ENCODE measurements at places on chromosomes 13 and 19.

- DNase-seq, result peak; percentile 10
These were observed 170.6 kb downstream of the FLT1 start for GRCh38 chr13:28324181-28324789.

DNA sequence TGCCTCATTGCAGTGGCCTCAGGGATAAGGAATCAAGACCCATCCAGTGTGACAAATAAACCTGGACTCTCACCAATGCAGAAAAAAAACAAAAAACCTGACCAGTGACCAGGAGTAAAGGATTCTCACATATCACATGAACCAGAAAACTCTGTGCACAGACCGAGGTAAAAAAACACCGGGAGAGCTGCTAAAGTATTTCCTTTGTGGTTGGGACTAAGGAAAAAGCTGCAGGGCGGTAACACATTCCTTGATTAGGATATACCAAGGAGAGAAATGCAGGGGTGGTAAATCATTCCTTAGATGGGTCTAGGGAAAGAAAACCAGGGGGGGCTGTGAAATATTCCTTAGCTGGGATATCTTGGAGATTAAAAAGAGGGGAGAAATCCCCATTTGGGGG, 64.8 kb upstream of the ZNF85 start:
- no peak for DNase-seq

DNA sequence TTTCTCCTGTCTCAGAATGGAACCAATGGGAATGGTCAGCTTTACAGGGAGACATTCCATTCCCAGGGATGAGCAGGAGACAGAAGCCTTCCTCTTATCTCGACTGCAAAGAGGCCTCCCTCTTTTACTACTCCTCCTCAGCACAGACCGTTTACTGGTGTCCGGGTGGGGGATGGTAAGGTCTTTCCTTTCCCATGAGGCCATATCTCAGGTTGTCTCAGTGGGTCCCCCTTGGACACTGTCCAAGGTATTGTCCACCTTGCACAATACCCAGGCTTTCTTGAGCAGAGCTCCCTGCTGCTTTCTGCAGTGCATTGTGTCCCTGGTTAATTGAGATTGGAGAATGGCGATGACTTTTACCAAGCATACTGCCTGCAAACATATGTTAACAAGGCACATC, 7.5 kb upstream of the ZNF808 start:
- DNase-seq, result no peak

GRCh38 chr19:55193481-55193880, 13.4 kb upstream of the SYT5 start:
- no peak for DNase-seq

- DNase-seq, result no peak
These were observed 17.7 kb downstream of the LRRC4B start for GRCh38 chr19:50550594-50550966.

DNA sequence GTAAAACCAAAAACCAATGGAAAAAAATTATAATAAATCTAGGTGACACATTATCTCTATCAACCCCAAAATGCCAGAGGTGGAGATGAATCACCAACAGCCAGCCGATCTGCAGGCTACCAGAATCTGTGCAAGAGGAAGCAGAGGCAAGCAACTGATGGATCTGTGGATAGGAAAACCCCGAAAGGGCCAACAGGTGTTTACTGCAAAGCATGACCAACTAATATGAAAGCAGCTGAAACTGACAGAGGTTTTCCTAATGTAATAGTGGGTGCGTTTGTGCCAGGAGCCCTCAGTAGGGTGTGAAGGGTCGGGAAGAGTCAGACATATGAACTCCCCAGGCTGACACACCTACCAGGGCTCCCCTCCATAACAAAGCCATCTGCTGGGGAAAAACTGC, 554.6 kb downstream of the RFC3 start:
- no peak for DNase-seq

DNA sequence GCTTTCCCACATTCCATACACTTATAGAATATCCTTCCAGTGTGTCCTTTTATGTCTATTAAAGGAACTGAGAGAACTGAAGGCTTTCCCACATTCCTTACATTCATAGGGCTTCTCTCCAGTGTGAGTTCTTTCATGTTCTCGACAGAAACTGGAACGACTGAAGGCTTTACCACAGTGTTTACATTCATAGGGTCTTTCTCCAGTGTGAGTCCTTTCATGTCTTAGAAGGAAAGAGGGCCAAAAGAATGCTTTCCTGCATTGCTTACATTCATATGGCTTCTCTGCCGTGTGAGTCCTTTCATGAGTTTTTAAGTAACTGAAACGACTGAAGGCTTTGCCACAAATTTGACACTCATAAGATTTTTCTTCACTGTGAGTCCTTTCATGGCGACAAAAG, 22.3 kb downstream of the ZNF44 start:
- DNase-seq, result no peak

GRCh38 chr13:64078025-64078424, 2662.4 kb upstream of the PCDH20 start:
- no peak for DNase-seq

DNA sequence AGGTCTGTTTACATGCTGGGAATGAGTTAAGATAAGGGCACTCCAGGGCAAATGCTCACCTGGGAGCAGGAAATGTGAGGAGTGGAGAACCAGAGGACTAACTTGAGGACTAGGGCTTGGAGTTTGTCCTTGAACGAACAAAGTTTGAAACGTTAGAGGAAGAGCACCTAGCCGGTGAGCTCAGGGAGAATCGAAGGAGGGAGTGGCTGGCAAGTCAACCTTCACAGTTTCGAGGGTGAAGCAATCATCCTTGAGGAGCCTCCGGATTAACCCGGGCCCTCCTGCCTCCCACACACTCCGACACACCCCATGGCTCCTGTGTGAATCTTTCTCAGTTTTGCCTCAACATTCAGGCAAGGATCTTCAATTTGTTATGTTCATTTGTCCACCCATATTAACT, 58.6 kb downstream of the LMO7 start:
- no peak for DNase-seq

- DNase-seq, result no peak
These were observed 43.8 kb downstream of the PEPD start for GRCh38 chr19:33477781-33478180.

GRCh38 chr19:8161135-8161646, 11.8 kb upstream of the FBN3 start:
- DNase-seq, result no peak

DNA sequence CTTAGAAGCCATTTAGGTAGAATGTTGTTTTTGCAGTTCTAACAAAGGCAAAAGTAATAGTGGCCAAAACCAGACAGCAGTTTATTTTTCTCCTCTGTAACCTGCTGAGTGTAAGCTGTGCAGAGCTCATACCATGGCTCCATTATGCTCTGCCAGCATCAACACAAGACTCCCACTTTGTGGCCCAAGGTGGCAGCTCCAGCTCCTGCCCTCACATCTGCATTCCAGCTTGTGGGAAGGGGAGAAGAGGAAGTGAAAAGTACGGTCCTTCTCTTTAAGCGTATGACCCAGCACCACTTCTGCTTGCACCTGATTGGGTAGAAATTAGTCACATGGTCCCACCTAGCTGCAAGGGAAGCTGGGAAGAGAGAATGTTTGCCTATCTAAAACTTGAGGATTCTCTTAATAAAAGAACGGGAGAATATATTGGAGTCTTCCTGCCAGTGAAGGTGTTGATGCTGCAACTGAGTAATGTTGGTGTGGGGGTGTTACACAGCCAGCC, 19.2 kb downstream of the ADGRE1 start:
- DNase-seq, result no peak

DNA sequence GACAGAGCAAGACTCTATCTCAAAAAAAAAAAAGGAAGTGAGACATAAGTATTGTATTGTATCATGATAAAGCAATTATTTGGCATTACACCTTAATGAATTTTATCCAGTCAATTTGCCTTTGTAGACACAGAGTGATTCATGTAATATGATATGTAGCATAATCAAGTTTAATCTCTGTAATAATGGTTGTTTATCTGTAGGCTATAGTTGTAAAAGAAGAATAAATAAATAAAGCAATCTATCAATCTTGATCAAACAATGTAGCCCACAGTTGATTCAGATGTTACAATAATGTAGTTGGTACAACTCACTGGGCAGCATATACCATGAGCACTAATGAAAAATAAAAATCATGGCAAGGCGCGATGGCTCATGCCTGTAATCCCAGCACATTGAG, 28.5 kb upstream of the CEACAM20 start:
- DNase-seq, result no peak

DNA sequence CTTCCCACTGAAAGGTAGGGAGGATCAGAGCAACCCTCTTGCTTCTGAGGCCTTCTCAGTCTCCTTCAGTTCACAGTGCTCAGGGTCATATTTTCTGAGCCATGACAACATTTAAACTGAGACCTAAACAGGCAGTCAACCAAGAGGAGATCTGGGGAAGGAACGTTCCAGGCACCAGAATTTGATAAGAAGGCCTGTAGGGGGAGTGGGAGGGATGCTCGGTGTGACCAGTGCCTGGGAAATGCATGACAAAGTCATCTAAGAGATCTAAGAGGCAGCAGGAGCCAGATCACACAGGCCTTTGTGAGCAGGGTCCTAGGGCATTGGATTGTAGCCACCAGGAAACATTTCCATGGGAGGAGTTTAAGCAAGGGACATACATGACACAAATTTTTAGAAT, 71.6 kb downstream of the SHISA2 start:
- no peak for DNase-seq

DNA sequence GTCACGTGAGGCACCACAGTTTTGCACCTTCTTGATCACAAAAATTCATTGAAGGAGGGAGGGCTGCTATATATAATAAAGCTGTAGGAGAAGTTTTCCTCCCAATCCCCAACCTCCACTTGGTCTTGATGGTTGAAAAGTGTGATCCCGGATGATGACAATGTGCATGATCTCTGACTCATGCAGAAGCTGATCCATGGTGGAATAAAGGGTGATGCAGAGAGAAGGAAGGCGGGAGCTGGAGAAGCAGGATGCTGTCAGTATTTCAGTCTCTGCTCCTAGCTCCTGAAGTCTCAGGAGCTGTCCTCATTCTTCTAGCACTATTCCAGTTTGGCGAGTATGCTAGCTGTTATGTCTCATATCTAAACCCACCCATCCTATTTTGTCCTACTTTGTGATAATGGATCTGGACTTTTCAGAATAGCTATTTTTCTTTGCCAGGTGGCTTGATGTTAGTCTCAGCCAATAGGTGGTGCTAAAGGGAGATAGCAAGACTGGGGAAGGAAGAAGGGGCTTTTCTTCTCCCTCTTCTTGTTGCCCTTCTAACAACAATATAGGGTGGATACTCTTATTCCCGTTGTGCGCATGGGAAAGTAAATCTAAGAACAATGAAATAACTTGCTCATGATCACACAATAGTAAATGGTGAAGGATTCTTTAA, 65.6 kb upstream of the HTR2A start:
- no peak for DNase-seq

DNA sequence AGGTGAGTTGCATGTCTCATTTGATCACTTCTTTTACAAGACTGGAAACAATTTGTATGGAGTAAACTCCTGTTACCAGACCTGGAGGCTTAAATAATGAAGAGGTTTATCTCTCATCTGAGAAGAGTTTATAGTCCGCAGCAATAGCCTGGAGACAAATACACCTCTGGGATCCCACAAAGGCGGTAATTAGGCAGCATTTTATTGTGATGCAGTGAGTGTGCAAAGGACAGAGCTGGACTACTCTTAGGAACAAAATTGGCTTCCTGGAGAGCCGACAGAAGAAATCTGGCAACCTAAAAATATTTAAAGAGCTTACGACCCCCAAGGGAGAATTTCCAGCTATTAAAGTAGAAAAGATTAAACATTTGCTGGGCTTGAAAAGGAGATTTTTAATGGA, 11.8 kb upstream of the KATNAL1 start:
- DNase-seq, result no peak

DNA sequence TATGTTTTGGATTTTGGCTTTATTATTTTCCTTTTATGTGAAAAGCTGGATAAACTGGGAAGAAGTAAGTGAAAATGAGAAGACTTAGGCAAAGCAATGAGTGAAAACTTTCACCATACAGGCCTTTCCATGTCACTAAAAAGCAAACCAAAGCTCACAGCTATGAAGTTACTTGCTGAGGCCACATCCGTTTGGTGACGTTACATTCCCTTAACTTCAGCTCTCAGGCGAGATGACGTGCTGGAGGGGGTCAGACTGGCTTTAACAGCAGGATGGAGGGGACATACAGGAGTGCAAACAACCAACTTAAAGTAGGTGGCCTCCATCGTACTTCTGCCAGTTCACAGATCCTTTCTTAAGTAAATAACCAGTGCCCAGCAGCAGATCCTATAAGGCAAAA, 522.3 kb downstream of the MYO16 start:
- no peak for DNase-seq

DNA sequence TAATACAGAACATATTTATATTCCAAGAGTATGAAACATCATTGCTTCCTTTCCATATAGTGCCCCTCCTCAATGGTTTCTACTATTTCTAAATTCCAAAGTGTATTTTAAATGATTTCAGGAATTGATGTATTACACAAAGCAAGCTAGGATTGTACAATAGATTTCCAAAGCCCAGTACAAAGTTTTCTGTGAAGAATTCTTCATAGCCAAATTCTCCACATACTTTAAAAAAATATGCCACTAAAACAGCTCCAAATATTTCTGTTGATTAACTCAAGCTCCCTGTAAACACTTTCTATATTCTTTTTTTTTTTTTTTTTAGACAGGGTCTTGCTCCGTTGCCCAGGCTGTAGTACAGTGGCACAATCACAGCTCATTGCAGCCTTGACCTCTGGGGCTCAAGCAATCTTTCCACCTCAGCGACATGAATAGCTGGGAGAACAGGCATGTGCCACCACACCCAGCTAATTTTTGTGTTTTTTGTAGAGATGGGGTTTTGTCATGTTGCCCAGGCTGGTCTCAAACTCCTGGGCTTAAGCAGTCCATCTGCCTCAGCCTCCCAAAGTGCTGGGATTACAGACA, 50.6 kb downstream of the ELF1 start:
- DNase-seq, result no peak

GRCh38 chr13:28942906-28943305, 122.8 kb downstream of the MTUS2 start:
- no peak for DNase-seq

GRCh38 chr13:111957913-111958450, 109.0 kb upstream of the SOX1 start:
- no peak for DNase-seq

DNA sequence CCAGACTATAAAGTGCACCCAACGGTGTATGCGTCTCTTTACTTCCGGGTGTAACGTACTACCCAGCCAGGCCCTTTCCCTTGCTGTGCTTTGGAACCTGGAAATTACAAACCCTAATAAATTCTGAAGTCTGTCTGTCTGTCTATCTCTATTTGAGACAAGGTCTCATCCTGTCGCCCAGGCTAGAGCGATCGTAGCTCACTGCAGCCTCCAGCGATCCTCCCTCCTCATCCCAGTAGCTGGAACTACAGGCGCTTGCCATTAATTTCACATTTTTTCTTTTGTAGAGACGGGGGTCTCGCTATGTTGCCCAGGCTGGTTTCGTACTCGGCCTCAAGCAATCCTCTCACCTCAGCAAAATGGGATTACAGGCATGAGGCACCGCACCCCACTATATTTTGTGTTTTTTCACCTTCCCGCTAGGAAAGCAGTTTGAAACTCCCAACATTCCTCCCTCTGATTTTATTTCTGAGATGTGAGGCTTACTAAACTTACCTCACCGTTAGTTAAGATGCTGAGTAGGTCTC, 469 bp upstream of the RNF6 start:
- no peak for DNase-seq

- no peak for DNase-seq
These were observed 5.2 kb upstream of the PLIN4 start for GRCh38 chr19:4523306-4524110.

All from activated CD4-positive, CD25-positive, alpha-beta regulatory T cell treated with anti-CD3 and anti-CD28 coated beads, Interleukin-2, amount 50 U/mL, for 16 hours (primary cell).